ENCODE measurements at places on chromosomes 6 and 20. TPM values are rescaled to one million over a fixed set of nuclear protein-coding genes. Genes with fewer than 3 reads are reported as not detected.

Gene RAE1
- total RNA-seq: 20.3 TPM

Gene CUL9
- total RNA-seq: 29.6 TPM

Gene PTK7
- 90.8 TPM for total RNA-seq

Gene CLDN20
- total RNA-seq: not detected

Gene OR2H1
- total RNA-seq: not detected

Gene KCNQ2
- total RNA-seq: 0.28 TPM

Gene SLC32A1
- total RNA-seq: not detected

Gene BFSP1
- 2.8 TPM for total RNA-seq

Gene TCF15
- 0.82 TPM for total RNA-seq

Gene C20orf141
- not detected for total RNA-seq

Gene BEND6
- 0.63 TPM for total RNA-seq

Gene OR10C1
- not detected for total RNA-seq

Gene SPATA25
- total RNA-seq: 3.8 TPM

GRCh38 chr6:141153563-141153962 lies 979.2 kb upstream of the GJE1 start:
- DNase-seq: no peak

- peak; percentile 6 for DNase-seq
Measured at GRCh38 chr20:7358670-7359069, 581.6 kb downstream of the HAO1 start.

DNA sequence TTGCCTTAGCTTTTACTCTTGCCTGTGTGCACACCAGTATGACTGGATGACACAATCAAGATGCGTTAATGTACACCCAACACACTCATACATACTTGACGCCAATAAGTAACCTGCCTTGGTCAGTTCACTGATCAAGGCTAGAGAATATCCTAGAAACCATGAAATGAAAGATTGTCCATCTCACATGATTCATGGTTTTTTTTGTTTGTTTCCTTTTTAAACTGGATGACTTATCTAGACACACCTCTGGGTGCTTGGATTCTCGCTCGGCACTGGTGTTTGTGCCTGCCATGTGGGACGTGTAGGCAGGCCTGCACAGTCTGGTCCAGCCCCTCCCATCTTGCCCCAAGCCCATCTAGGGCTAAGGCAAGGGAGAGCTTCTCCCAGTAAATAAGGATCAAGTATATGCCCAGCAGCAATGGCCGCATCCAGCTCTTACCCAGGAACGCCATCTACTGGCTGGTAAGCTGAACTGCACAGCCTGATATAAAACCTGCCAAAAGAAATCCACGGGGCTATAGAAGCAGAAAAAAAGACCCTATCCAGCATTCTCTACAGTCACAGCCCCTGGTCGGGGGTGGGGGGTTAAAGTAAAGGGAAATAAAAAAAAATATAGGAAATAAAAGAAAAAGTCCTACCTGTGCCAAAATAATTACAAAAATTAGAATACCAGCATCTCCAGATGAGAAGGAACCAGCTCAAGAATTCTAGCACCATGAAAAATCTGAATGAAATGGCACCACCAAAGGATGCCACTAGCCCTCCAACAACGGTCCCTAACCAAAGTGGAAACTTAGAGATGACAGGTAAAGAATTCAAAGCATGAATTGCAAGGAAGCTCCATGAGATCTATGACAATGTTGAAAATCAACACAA lies 73.3 kb downstream of the OTOR start:
- peak; percentile 29 for DNase-seq

GRCh38 chr20:51641866-51642265 lies 99.3 kb upstream of the NFATC2 start:
- DNase-seq: no peak

DNA sequence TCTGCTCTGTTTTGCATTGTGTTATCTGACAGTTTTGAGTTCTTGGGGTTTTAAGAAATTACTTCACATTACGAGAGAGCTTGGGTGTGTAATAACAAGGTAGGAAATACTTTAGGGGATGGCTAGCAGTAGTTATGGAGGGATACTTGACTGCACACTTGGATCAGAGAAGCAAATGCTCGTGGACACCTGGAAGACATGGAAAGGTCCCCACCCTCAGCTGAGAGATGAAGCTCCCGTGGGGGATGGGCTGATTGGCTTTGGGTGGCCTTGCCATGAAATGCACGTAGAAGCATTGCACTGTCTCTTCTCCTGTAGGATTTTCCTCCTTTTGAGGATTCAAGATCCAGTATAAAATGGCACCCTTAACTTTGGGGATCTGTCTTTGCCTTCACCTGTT lies 61.5 kb upstream of the UNC93A start:
- DNase-seq: no peak

DNA sequence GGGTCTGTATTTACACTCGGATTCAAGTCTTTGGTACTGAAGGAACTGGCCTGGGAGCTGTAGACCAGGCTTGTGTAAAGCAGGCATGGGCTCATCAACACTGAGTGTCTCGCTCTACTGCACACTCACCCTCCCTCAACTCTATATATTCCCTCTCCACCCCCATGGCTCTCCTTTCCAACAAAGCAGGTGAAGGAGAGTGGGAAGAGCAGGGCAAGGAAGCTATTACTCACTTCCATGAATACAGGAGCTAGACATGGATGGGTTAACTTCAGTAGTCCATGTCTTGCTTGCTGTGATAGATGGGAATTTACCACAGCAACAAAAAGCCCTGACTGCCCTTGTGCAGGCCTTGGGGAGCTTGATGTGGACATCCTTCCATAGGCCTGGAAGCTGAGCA lies 20.7 kb upstream of the SLC2A12 start:
- DNase-seq: no peak

- no peak for DNase-seq
Measured at GRCh38 chr6:137738931-137739504, 128.0 kb upstream of the TNFAIP3 start.

DNA sequence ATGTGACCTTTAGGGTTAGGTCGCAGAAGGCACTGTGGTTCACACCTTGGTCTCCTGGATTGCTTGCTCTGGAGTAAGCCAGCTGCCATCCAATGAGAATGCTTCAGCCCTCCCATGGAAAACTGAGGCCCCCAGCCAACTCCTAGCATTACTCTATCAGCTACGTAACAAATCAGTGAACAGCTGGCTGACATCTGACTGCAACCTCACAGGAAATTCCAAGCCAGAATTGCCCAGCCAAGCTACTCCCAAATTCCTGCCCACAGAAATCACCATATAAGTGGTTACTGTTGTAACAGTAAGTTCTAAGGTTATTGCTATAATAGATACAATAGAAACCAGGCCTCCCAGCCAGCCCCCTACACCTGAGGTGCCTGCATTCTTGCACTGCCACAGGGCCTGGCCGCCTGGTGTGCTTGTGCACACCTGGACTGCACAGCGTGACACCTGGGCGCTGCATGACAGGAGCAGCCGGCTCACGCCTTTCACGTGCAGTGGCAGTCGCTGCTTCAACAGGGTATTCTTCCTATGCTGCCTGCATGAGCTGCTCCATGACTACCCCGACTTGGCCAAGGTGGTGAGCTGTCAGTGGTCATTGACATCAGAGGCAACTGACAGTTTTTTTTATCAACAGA lies 429.7 kb upstream of the RUNX2 start:
- peak; percentile 71 for DNase-seq

DNA sequence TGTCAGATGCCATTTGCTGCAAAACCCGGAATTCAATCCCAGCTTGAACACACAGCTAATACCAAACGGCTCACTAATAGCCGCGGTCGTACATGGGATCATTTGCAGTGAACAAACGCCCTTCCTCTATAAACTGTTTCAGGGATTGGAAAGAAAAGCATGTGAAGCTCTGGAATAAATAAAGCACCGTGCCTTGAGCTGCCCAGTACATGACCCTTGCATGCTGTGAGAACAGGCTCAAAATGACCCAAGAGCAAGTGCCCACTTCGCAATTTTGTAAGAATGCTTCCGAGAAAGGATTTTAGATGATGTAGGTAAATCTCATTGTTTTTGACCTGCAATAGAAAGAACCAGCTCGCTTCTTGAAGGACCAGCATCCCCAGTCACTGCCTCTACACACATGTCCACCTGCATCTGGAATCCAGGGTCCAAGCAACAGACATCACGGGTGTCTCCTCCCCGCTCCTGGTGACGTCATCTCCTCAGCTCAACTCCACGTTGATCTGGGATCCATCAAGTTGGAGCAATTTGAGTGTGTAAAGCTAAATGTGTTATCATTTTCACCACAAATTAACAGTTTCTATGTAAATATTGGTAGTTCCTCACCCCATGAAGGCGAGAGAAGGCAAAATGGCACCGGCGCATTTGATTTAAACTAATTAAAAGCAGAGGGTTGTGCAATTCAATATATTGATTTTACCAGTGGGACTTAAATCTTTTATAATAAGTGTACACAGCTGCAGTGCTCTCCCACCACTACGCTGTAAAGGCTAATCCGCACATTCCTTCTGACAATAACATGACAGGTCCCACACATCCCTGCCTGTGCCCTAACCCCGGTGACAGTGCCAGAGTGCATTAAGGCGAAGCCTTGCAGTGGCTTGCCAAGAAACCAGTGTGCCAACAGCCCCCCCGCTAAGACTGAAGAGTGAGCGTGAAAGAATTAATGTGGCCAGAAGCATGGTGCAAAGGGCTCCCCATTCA lies 6.2 kb downstream of the BMP7 start:
- DNase-seq: no peak

- no peak for DNase-seq
Measured at GRCh38 chr6:90425161-90425641, 128.6 kb upstream of the BACH2 start.

DNA sequence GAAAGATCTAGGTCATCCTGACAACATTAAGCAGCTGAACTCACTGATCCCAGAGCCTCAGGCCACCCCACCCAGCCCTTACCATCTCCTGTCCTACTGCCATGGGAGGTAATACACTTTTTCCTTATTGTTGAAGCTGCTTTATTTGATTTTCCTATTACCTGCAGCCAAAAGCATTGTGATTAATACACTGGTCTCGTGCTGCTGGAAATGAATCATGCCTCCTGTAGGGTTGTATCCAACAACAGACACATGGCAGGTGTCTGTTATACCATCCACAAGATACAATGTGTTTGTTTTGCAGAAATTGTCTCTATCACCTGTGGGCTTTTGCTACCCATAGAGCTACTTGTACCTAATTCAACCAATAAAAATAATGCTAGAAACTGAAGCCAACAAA lies 34.2 kb downstream of the MYLIP start:
- no peak for DNase-seq
